ENCODE measurements at places on chromosomes 2 and 18.
A peak's percentile ranks its signal among the peaks of the same experiment; 100 is the strongest.

- DNase-seq: no peak
These were observed 99.0 kb downstream of the AGAP1 start for GRCh38 chr2:235592836-235593235.

DNA sequence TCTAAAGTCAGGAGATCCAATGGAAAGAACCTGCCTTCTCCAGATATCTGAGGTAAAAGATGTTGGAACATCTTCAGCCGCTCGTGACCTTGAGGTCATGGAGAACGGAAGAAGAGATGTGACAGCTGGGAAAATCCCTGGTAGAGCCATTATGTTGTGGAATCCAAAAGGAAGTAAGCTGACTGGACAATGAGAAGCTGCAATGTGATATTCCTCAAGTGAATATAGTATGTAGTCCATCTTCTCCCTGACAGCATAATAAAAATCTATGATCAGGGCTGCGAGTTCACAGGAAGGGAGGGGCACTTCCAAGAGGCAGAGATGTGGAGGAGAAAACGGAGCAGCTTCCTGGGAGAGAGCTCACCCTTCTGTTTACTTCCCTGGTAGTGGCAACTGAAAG lies 201.0 kb upstream of the SP5 start:
- no peak for DNase-seq

DNA sequence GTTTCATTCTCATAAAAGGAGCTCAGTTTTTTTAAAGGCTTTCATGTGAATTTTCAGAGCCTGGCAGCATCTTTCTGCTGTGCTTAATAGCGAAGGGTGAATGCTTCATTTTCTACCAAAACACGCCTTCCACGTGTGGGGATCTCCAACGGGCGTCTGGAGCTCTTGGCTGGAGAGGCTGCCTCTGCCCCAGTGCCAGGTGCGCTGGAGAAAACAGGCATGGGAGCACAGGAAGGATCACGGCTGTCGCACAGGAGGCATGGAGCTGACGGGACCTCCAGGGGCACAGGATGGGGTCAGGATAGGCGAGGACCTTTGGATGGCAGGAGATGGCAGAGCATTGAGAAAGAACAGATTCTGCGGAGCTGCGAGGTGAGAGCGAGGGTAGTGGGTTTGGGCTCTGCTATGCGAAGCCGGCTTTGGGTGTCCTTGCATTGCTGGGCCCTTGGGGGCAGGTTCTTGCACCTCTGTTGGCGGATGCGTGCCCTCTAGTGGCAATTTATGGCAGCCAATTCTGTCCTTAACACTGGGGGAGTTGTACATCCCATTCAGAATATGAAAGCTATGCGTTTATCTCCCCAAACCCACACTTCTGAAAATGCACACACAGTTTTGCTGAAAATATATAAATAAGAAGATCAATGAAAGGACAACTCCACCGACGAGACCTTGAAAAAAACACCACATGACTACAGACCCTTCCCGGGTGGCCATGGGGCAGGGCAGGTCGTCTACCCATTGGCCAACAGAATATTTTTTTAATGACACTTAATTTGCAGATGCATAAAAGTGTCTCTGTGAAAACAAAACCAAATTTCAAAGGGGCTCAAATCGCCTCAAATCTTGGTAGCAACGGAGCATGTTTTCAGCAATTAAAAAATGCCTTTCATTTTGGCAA lies 90.4 kb upstream of the SLC35G4 start:
- DNase-seq: peak; percentile 87

- no peak for DNase-seq
These were observed 1.5 kb upstream of the SPTBN1 start for GRCh38 chr2:54454548-54455130.

DNA sequence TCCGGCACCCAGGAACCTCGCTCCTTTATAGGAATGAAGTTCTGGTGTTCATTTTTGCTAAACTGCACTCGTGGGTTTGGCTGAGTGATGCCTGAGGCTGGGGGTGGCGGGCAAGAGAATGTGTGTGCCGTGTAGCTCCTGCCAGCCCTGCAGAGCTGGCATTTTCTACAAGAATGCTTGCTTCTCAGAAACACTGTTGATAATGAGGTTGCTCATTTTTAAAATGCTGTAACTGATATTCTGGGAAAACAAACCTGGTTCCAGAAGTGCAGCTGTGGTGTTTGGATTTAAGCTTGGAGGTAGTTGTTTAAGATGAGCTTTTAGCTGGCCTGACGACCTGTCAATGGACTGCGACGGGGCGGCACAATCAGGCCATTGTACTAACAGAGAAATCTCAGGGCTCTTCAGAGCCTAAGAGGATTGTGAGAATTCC lies 511.9 kb upstream of the TNP1 start:
- DNase-seq: no peak

GRCh38 chr18:13868501-13869271 lies 44.7 kb downstream of the MC5R start:
- no peak for DNase-seq

GRCh38 chr2:150575861-150576260 lies 88.4 kb upstream of the RND3 start:
- no peak for DNase-seq

DNA sequence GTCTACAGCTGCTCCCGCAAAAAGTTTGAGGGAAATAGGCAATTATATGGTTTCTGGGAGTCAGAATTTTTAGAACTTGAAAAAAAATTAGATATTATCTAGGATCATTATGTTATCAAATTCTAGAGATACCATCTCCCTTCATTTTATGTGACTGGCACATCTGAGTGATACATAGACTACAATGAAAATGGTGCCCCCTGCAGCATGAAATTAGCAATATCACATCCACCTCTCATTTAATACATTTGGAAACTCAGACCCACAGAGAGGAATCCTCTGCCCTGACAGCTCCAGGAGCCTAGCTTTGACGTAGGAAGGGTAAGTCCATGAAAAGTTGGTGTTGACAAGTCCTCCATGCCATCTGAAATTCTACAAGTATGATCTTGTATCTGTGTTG lies 381.6 kb downstream of the SUCLG1 start:
- peak; percentile 75 for DNase-seq

DNA sequence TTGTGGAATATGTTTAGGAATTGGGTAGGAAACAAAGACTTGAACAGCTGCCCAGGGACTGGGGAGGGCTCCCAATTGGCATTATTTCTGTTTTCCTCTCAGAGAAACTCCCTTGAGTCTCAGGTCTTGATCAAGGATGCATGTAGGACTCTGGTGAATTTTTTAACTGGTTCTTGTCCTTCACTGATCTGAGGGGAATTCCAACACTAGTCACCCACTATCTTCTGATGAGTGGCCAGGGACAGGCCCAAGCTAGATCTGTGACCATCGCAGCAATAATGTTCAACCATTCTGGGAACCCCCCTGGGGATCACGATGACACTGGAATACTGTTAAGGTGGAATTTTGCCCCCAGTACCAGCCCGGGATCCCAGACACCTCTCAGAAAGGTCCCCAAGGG lies 132.0 kb downstream of the SH3BP4 start:
- no peak for DNase-seq

- DNase-seq: no peak
These were observed 1402.0 kb upstream of the PIK3C3 start for GRCh38 chr18:40553029-40553428.

- DNase-seq: no peak
These were observed 8.6 kb upstream of the IL36A start for GRCh38 chr2:112996635-112997034.

- no peak for DNase-seq
These were observed 238.8 kb upstream of the GCFC2 start for GRCh38 chr2:75949385-75950030.

DNA sequence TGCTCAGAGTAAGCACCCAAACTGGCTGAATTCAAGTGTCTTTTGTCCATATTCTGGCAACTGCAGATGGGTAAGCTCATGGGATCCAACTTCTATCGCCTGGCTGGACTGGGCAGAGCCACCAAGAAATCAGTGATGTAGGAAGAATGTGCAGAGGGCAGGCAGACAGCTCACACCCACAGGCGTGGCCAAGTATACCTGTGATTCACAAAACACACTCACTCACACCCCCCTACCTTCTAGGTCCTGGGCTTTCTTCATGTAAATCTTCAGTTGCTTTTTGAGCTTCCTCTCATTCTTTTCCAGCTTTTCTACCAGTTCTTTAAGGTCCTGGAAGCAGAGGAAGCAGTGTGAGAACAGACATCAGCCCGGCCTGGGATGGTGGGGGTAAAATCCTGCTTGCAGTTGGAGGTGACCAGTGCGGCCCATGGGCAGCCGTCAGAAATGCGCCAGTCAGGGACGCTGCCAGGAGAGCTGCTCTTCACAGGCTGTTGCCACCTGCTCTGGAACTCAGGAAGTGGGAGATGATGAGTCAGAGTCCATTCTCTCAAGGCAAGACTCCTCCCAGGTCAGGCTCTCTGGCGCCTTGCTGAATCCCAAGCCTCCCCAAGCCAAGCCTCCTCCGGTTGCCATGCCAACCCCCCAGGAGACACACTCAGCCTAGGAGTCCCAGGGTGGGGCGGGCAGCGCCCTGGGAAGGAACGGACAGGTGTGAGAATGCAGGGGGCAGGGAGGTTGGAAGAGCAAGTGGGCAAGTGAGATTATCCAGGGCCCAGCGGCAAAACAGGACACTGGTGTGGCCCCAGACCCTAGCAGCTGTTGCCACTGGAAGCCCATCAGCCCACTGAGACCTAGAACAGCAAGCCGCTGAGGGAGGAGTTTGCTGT lies 36.2 kb upstream of the ACAA2 start:
- DNase-seq: no peak

GRCh38 chr2:3870222-3870621 lies 166.8 kb downstream of the DCDC2C start:
- no peak for DNase-seq

- no peak for DNase-seq
These were observed 118.6 kb downstream of the PTGR3 start for GRCh38 chr18:75090336-75090735.

DNA sequence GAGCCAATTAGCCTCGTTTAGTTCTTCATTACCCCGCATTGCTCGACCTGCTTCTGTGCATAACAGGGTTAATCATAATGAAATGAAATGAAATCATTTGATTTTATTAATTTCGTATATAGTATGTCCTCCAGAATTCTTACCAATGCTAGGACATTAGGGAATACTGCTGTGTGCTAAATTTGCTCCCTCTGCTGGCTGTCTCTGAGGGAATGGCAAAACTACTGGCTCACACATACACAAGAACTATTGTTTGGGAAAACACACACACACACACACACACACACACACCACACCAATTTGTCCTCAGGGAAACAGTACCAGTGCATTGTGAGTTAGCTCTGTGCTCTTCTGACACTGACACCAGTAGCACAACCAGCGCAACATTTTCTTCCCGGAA lies 273.3 kb upstream of the TCF4 start:
- no peak for DNase-seq
